ENCODE measurements at places on chromosomes 2 and 18.
A peak's percentile ranks its signal among the peaks of the same experiment; 100 is the strongest.

DNA sequence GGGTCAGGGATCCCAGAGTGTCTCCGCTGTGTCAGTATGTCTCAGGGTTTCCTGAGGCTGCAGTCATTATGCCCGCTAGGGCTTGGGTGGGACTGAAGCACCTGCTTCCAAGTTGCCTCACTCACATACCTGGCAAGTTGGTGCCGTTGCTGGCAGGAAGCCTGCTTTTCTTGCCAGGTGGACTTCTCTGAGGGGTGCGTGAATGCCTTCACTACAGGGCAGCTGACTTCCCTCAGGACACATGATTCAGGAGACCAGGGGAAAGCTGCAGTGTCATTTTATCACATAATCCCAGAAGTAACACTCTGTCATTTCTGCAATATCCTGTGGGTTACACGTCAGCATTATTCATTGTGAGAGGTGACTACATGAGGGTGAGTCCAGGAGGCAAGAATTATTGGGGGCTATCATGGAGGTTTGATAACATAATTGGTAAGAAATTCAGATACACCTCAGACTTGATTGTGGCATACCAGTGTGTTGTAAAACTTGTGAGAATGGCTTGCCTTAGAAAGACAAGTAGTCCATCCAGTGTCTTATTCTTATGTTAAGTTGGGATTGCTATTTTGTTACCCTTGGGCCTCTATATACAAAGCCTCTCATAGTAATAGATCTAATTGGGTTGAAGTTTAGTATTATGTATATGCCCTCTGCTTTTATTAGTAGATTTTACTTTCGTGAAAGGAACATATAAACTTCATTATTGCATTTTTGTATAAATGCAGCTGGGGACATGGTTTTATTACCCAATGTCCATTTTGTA, 44.1 kb downstream of the NEDD4L start:
- DNase-seq: no peak

DNA sequence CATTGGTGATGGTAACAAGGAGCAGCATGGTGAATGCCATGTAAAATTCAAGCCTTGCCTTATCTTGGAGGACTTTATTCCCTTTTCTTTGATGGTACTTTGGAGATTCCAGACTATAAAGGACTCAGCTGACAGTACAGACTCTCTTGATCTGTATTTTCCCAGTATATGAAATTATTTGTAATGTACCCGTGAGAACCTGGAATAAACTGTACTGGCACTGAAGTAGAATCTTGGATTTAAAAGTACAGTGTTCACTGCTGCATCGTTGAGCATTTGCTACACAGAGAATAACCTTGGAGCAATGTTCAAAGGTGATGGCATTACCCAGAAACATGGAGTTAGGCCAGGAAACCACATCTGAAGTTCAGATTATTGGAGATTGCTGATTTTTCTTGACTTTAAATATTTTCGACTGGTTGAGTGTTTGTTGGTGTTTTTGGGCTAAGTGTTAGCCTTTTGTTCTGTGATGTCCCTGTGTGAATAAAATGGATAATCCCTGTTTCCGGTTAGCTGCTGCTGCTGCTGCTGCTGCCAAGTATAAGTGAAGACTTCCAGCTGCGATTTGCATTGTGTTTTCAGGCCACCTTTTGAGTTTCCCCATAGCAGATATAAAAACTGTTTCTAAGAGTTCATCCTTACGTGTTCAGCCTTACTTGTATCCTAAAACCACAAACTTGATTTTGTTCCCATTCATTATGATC, 122.0 kb downstream of the SPTBN1 start:
- no peak for DNase-seq

- no peak for DNase-seq
Measured at GRCh38 chr18:11902522-11903292, 5.4 kb downstream of the MPPE1 start.

GRCh38 chr18:27619906-27620305, 434.8 kb upstream of the CHST9 start:
- DNase-seq: no peak

DNA sequence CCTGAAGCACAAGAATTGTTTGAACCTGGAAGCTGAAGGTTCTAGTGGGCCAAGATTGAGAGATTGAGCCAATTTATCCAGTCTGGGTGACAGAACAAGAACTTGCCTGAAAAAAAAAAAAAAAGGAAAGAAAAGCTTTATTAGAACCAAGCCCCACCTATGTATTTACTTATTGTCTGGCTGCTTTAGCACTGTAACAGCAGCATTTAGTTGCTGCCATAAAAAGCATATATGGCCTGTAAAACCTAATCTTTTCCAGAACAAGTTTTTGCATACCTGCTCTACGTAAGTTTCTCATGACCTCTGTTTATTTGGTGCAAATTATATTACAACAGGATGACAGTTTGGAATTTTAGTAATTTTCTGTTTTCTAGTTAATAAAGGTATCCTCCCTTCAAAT, 1565.6 kb upstream of the LRRTM1 start:
- DNase-seq: no peak

DNA sequence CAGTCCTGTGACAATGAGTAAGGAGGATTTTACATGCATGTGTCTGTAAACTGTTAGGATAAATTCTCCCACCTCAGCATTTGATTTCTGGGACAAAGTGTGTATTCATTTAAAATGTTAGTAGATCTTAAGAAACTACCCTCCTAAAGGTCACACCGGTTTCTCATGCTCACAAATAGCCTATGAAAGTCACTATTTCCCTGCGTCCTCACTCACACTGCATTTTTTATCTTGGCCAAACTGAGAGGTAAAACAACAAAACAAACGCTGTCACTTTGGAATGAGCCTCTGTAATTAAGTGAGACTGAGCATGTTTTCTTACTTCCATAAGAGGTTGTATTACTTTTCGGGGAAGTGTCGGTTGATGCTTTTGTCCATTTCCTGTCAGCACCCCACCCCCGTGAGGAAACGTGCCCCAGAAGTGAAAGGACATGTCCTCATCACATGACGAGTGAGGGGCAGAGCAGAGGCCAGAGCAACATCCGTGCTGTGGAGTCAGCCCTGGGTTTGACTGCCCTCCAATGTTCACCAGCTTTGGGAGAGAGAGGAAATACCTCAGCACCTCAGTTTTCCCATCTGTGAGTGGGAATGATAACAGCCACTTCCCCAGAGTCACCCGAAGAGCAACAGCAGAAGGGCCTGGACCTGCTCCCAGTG, 3.1 kb downstream of the GYPC start:
- no peak for DNase-seq

GRCh38 chr2:241759067-241759807, 17.4 kb upstream of the GAL3ST2 start:
- no peak for DNase-seq

- no peak for DNase-seq
Measured at GRCh38 chr2:172701250-172701649, 34.4 kb upstream of the RAPGEF4 start.

DNA sequence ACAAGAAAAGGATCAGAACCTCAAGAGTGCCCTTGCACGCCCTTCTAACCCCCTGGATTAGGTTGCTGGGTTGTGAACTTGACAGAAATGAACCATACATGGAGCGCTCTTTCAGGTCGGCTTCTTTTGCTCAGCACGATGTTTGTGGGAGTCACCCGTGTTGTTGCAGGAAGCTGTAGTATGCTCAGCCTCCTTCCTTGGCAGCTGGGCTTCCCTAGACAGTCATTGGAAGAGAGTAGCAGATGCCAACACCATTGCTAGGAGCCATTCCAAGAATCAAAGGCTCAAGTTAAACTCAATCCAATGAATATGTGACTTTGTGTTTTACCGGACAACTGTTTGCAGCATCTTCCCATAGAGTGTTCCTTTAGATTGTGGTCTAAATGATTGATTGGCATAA, 47.0 kb downstream of the RAB12 start:
- DNase-seq: no peak

DNA sequence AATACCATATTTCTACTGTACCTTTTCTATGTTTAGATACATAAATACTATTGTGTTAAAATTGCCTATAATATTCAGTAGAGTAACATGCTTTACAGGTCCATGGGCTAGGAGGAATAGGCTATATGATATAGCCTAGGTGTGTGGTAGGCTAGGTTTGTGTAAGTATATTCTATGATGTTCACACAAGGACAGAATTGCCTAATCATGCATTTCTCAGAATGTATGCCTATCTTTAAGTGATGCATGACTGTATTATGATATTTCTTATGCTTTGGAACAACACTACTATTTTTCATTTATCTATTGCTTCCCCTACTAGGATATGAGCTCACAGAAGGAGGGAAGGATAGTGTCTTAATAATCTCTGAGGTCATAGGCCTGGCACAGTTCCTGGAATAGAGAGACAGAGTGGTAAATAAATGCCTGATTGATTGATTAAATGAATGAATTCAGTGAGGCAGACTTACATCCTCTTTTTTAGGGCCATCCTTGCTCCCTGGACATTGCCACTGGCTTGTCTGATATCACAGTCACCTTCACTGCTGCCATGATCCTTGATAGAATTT, 121.0 kb downstream of the MYO3B start:
- no peak for DNase-seq

DNA sequence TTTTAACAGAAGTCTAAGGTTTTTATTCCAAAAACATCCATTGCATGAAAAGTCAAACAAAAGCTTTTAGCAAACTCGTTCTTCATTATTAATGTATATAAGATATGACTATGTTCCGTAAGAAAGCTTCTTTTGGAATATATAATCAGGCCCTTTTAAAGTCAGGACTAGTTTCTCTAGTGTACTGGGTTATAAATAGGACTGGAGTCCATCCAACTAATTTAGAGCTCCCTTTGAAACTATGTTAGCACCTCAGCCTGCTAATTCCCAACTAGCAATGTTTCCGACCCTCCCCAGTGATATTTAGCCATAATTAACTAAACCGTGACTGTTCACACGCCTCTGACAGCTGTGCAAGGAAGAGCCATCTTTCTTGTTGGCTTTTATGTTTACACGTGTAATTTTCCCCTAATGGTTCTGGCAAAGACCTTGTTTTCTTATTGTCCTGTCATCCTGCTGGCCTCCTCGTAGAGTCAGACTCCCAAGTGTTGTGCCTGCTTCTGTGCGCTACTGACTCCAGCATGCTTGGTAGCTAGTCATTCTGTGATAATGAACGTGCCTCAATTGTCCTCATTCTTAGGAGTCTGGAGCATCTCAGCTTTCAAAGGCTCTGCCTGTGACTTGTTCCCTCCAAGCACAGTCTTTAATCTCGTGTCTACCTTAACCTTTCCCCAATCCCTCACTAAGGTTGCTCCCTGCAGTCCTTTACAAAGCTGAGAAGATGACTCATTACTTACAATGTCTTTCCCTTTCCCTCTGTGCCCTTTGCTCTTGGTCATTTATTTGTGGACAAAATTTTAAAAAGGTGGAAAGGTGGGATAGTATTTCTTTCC, 172.2 kb upstream of the RASGRP3 start:
- DNase-seq: no peak

- DNase-seq: no peak
Measured at GRCh38 chr2:238378230-238379095, 48.3 kb upstream of the ASB1 start.

- no peak for DNase-seq
Measured at GRCh38 chr2:9333591-9334171, 89.6 kb downstream of the ITGB1BP1 start.

- no peak for DNase-seq
Measured at GRCh38 chr18:13541621-13542519, 184.5 kb downstream of the FAM210A start.

GRCh38 chr2:8456151-8457091, 225.4 kb upstream of the ID2 start:
- DNase-seq: peak; percentile 55

DNA sequence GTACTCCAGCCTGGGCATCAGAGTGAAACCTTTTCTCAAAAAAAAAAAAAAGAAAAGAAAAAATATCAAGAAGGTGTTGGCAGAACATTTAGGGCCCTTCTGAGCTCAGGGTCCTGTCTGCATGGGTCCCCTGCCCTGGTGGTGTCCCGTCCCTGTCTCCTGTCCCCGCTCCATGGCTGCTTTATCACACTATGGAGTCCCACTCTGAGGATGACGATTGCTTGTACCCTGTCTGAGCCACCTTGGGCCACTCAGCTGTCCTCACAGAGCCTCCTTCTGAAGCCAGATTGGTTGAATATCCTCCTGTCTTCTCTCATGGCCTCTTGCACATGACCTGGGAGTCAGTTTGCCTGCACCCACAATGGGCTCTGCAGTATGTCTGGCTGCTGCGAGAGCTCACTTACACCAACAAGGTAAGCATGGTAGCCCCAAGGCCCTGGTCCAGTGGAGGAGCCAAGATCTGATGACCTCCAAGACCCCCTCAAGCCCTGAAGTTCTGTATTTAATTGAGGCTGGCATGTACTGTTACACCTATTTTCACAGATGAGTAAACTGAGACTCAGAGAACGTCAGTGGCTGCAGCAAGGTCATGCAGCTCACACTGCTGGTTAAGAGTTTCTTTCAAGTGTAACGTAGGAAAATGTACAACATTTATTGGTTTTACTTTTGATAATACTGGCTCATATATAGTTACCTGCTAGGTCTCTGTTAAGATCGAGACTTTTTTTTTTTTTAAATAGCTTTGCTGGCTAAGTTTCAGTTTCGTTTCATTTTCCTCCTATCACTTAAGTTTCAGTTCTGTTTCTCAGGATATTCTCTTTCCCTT, 16.9 kb upstream of the ZCCHC2 start:
- no peak for DNase-seq

- no peak for DNase-seq
Measured at GRCh38 chr2:236717729-236718128, 148.1 kb downstream of the ACKR3 start.

DNA sequence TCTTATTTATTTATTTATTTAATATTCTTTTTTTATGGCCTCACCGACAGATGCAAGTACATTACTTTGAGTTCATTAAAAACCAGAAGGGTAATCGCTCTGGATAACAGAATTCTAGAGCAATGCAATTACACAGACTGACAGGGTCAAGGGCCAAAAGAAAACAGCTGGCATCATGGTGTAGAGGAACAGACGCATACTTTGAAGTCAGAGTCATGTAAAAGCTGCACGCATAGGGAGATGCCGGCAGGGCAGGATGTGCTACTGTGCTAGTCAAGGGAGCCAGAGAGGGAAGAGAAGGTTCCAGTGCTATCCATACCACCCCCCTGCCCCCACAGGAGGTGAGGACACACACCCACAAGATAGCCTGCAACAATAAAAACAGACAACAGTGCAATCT, 115.2 kb upstream of the TFCP2L1 start:
- DNase-seq: no peak

GRCh38 chr18:515838-516237, 15.3 kb upstream of the COLEC12 start:
- no peak for DNase-seq

GRCh38 chr2:143436951-143437350, 307.7 kb downstream of the ARHGAP15 start:
- DNase-seq: no peak

- DNase-seq: no peak
Measured at GRCh38 chr2:202577250-202578183, 57.3 kb upstream of the FAM117B start.

GRCh38 chr2:233168919-233169318, 82.6 kb upstream of the ATG16L1 start:
- no peak for DNase-seq
